ENCODE measurements at places on chromosomes 2 and 18.

DNA sequence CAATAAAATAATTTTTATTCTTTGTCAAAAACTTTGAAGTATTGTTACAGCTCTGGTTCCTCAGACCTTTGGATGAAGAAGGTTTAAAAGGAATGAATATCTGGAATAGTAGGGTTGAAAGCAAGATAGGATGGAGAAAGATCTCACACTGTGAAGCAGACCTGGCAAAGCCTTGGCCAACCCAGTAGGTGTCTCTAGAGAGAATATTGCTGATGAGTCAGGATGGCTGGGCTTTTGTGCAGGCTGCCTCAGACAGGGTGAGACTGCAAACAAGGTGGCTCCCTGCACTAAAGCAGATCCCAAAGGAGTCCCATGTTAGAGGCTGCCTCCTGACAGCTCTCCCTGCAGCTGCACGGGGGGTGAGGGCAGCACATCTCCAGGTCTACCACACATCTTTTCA lies 226.0 kb upstream of the ITGA4 start:
- no peak for DNase-seq

DNA sequence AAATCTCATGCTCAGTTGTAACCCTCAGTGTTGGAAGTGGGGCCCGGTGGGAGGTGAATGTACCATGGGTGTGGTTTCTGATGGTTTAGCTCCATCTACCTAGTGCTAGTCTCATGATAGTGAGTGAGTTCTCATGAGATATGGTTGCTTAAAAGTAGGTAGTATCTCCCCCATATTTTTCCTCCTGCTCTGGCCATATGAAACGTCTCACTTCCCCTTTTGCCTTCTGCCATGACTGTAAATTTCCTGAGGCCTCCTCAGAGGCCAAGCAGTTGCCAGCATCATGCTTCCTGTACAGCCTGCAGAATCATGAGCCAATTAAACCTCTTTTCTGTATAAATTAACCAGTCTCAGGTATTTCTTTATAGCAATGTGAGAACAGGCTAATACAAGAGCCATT lies 62.8 kb upstream of the RNF152 start:
- no peak for DNase-seq

- no peak for DNase-seq
Observed at GRCh38 chr2:42906557-42907411, 114.4 kb upstream of the HAAO start.

DNA sequence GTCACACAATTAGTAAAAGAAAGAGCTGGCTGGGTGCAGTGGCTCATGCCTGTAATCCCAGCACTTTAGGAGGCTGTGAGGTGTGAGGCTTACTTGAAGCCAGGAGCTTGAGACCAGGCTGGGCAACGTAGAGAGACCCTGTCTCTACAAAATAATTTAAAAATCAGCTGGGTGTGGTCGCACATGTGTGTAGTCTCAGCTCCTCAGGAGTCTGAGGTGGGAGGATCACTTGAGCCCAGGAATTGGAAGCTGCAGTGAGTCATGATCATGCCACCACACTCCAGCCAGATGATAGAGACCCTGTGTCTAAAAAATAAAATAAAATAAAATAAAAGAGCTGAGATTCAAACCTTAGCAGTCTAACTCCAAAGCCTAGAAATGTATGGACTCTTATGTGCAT lies 39.0 kb upstream of the NEDD4L start:
- DNase-seq = no peak

DNA sequence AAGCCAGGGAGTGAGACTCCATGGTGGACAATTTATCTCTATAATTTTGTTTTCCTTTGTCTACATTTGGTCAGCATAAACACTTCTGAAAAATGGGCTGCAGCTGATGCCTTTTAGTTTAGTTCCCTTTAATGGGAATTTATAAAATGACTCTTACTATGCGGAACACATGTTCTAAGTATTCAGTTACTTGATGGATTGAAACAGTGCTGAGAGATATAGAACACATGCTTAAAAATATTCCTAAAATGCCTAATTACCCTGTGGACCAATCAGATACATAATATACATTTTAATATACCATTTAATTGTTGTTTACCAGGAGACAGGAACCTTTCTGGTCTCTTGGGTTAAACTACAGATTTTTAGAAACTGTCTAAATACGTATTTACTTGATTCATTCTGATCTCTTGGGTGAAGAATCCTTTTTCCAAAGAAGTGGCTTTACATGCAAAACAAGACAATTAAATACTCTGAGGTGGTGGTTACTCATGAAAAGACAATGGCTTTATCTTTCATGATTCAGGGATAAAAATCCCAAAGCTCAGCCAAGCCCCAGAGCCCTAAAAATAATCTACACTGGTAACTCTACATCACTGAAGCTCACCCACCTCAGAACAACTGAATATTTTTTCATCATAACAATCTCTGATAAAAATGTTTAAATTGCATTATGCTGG lies 128.1 kb upstream of the SERTAD2 start:
- DNase-seq = no peak

GRCh38 chr18:28792404-28793086 lies 615.6 kb upstream of the CDH2 start:
- no peak for DNase-seq

DNA sequence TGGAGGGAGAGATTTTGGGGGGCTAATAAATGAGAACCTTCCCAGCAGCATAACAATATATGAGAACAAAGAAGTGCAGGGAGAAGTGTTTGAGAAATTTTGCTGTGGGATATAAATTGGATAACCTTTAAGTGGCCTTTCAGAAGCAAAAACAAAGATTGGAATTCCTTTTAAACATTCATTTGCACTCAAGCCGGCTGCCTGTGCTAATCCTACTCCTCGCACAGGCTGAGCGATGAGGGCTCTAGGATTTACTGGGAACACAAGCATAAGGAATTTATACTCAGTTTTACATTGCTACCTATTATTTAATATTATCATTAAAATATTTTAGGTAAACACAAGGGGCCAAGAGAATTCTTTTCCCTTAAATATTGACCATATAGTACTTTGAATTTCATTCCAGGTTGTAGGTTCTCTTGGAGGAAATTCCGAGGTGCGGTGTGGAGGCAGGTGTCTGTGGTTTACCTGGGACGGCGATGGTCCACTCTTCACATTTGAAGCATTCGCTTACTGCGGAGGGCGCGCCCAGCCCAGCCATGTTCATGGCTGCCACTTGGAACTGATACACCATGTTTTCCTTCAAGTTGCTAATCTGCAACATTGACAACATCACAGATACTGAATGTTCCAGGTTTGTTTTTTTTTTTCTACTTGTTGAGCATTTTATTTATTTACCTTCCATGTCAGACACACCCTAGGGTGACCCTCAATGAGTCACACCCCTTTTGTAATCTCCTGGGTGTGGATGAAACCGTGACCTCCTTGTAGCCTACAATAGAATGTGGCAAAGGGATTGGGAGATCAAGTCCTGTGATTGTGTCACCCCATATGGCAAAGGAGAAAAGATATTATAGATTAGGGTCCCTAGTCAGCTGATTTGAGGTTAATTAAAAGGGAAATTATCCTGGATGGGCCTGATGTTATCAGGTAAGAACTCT lies 100.1 kb downstream of the MYOM1 start:
- DNase-seq = no peak

DNA sequence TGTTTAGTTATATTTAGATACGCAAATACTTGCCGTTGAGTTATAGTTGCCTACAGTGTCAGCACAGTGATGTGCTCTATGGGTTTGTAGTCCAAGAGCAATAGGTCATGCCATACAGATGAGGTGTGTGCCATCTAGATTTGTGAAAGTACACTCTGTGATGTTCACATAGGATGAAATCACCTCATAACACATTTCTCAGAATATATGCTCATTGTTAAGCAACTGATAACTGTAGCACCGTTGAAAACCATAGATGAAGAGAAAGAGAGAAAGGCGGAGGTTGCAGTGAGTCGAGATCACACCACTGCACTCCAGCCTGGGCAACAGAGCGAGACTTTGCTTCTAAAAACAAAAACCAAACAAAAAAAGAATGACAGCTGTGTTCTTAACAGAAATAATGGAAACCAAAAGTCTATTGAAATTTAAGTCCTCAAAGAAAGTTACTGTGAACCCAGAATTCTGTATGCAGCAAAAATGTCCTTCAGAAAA lies 9.5 kb downstream of the DGKD start:
- DNase-seq = no peak

- DNase-seq = no peak
Observed at GRCh38 chr2:61671561-61672315, 133.6 kb upstream of the XPO1 start.

DNA sequence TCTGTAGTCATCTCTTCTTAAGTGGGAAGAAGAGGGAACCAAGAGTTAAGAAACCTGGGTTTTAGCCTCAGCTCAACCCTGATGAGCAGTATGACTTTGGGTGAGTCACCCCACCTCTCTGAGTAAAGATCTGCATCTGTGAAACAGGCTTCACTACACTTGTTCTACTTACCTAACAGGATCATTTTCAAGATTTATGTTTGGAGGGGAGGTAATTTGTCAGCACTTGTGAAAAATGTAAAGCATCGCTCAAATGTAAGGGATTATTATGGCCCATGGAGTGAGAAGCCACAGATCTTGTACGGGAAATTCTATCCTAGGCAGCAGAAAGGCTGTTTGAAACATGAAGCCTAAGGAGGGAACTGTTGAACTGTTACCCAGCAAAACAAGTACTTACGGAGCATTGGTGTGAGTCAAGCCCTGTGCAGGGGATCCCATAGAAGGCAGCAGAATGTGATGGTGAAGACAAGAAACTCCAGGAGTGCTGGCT lies 160.6 kb downstream of the PRKCE start:
- DNase-seq = no peak

GRCh38 chr2:126719833-126720351 lies 63.9 kb downstream of the GYPC start:
- DNase-seq = no peak

GRCh38 chr2:119960821-119961220 lies 52.1 kb upstream of the EPB41L5 start:
- DNase-seq = no peak

DNA sequence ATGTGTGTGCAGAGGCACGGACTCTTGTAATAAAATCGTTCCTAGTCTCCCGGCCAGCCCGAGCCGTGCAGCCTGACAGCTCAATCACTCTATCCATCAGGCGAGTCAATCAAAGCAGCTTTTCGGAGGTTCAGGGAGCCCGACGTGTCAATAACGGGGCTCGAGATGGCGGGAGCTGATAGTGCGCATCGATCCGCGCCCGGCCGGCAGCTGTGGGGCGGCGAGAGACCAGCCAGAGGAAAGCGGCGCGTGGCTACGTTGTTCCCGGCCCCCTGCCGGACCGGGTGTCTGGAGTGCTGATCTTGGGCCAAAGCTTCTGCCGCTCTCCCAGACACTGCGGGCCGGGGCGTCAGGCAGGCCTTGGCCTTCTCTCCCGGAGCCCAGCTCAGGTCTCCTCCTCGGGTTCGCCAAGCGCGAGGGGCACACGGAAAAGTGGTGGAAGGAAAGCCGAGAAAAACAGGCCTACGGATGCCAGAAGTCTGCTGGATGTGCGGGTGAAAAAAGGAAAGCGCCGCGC lies 2.4 kb downstream of the EN1 start:
- no peak for DNase-seq

- DNase-seq = no peak
Observed at GRCh38 chr2:238706673-238707072, 141.2 kb upstream of the TWIST2 start.

- no peak for DNase-seq
Observed at GRCh38 chr2:170712653-170713542, 2.2 kb upstream of the SP5 start.

DNA sequence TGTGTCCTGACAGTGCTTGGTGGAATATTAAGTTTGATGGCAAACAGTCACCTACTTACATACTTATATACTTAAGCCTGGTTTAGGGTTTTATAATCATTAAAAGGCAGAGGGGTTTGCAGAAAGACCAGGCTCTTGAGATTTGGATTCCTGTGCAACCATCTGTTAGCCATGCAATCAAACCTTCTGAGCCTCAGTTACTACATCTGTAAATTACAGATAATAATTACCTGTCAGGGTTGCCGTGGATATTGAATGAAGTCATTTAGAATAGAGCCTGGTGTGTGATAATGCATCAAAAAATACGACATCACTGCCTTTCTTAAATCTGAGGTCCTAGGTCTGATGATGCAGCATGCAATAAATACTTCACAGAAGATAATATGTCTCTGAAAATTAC lies 152.9 kb downstream of the ARHGAP28 start:
- DNase-seq = no peak

DNA sequence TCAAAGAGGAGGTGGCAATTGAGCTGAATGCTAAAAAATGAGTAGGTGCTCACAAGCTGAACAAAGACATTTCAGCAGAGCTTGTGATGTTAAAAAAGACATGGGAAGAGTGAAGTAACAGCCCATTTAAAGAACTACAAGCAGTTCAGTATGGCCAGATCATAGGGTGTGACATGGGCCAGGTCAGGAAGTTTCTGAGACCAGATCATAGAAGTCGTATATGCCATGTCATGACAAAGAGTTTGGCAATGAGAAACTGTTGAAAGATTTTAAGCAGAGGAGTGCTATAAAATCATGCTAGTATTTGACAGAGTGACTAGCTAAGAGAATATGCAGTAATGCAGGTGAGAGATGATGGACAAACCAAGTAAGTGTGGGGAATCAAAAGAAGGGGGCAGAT lies 7.3 kb upstream of the PELI1 start:
- DNase-seq = no peak

DNA sequence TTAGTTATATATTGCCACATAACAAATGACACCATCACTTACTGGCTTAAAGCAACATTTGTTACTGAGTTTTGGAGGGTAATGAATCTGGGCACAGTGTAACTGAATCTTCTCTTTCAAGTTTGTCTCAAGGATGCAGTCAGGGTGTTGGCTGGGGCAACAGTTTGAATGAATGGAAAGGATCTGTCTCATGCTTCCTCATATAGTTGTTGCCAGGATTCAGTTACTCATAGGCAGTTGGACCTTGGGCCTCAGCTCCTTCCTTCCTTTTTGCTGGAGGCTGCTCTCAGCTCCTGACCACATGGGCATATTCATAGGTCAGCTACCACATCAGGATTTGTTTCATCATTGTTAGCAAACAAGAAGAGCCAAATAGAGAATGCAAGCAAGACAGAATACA lies 466.1 kb upstream of the MC4R start:
- no peak for DNase-seq

GRCh38 chr2:241943961-241944575 lies 74.5 kb downstream of the RTP5 start:
- no peak for DNase-seq

DNA sequence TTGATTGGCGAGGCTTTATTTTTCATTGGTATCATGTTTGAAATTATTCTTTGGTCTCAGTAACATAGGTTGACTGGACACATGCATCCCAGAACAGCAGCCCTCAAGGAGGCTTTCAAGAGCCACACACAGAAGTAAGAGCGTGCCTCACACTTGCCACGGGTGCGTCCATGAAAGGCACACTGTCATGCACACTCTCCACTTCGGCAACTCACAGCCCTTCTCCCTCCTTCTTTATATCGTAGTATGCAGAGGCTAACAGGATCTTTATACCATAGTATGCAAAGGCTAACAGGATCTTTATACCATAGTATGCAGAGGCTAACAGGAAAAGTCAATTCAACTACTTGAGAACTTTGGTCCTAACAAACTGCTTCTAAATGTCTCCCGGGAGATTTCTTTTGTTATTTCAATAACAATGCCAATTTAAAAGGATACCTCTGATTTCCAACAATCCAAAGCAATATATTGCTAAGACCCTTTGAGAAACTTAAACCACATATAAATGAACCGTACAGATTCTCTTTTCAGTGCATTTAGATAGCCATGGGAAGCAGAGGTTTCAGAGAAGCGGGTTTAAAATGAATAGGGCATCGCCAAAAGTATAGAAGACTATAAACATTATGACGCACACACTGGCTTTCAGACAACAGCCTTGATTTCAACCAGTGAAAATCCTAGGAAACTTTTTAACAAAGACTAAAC lies 26.5 kb upstream of the ZNF516 start:
- DNase-seq = no peak

- no peak for DNase-seq
Observed at GRCh38 chr2:241820625-241821384, 11.8 kb downstream of the NEU4 start.

All from T-helper 1 cell (primary cell).